ENCODE measurements at places on chromosomes 11 and 22. TPM values are rescaled to one million over a fixed set of nuclear protein-coding genes. Genes with fewer than 3 reads are reported as not detected.

Gene SLC22A8
- not detected for total RNA-seq

DNA sequence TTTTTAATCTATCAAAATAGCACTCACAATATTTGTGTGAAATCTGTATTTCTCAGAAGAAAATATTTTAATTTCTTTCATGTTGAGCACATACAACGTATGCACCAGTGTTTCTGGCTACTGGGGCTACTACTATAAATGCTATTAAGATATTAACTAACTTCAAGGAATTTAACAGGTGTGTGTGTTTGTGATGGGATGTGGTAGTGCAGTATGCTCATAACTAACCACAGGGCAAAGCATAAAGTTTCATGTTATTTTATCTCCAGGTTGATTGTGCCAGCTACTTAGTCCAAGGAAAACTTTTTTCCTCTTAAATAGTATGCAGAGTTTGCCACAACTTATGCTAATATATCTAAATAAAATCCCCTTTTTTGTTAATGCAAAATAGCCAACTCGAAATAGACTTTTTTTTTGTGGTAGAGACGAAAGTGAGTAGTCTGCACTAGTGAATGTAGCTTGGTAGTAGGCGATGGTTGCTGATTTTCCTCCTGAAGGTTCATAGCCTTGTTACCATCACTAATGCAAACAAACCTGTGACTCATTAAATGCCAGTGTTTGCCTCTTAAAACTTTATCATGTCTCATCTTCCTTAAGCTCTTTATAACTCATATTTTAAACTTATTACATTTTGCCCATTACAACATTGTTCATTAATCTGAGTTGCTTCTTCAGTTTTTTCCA, 565.5 kb upstream of the ANO3 start:
- no peak for DNase-seq

DNA sequence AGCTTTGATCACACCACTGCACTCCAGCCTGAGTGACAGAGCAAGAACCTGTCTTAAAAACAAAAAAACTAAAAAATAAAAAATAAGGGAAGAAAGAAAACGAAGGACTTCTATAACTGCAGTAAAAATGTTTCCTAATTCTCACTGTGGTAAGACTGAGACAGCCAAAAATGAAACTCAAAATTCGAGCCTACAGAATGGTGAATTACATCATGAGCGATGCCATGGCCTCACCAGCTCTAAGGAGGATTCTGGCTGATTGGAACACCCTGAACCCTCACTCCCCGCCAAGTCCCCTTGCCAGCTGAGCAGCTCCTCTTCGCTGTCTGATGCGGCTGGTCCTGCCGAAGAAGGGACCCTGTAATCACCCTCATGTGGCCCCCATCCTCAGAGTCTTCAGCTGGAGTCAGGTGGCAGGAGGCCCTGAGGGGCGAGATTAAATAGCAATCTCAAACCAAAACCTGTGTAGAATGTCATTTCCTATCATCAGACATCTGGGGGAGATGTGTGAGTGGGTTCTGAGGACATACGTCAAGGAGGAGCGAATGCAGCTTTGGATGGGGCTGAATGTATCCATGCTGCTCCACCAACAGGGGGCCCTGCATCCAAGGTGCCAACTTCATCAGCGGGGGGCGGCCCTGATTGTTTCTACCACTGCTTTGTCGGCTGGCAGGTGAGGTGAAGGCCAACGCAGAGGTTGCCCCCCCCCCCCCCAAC, 29.2 kb downstream of the PDGFB start:
- DNase-seq, result peak; percentile 60

GRCh38 chr22:45599836-45600577, 71.6 kb upstream of the ATXN10 start:
- DNase-seq, result no peak

DNA sequence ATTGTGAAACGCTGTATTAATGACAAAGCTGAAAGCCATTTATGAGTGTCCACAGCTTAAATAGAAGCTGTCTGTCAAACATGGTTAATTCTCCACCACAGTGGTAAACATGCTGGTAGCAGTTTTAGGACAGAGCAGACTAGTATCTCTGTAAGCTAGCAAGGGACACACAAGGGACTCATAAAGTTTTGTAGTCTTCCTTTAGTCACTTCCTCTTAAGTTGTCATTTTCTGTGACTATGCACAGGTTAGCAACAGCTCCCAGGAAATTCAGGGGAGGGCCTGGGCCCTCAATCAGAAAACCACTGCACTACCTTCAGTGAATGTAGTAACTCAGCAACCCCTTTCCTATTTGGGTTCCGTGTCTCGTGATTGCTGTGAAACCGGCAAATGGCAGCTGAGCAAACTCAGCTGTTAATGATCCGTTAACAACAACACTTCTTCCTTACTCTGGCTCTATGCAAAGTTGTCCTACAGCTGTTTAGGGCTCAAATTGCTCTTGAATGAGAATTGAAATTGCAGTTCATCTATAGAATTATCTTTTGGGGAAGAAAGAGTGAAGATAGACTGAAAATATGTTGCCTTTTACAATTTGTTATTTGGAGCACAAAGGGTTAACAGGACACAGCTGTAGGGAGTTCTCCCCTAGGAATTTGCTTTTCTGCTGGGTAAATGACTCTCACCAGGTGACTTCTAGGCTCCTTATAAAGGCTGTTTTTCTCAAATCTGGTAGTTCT, at the start of gene MMP26:
Gene MMP26, plus strand, starts transcription at position 731 of the 736 bp plus-strand sequence.
- no peak for DNase-seq

DNA sequence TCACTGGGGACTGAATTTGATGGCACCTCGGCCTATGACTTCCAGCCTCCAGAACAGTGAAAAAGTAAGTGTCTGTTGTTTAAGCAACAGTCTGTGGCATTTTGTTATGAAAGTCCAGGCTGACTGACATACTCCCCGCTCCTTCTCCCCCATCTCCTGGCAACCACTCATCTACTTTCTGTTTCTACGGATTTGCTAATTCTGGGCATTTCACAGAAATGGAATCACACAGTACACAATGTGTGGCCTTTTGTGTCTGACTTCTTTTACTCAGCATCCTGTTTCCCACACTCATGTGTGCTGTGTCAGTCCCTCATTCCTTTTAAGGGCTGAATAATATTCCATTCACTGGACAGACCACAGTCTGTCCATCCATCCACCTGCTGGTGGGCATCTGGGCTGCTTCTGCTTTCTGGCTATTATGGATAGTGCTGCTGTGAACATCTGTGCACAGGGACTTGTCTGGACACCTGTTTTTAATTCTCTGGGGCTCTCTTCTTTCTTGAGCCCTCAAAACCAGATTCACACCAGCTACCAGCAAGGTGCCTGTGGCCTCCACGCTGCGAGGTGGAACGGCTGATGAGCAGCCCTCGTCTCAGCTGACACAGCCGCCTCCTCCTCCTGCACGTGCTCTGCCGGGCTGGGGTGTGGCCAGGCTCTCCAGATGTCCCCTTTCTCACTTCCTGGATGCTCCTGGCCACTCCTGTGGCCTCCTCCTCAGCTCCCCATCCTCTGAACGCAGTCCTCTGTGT, 333.1 kb downstream of the CTTN start:
- DNase-seq, result no peak

GRCh38 chr22:45413368-45414211, at the start of the genes RIBC2 and SMC1B:
RIBC2 (plus strand) TSS chr22:45413693; CDS start chr22:45413887, 194 bp downstream.
SMC1B (minus strand) TSS chr22:45413599; CDS start chr22:45413567, 32 bp downstream.
- peak; percentile 78 for DNase-seq

GRCh38 chr11:100752371-100753171, 65.5 kb downstream of the ARHGAP42 start:
- no peak for DNase-seq

Gene ARRB1
- 25.1 TPM for total RNA-seq

Gene MCM5
- 32.0 TPM for total RNA-seq

DNA sequence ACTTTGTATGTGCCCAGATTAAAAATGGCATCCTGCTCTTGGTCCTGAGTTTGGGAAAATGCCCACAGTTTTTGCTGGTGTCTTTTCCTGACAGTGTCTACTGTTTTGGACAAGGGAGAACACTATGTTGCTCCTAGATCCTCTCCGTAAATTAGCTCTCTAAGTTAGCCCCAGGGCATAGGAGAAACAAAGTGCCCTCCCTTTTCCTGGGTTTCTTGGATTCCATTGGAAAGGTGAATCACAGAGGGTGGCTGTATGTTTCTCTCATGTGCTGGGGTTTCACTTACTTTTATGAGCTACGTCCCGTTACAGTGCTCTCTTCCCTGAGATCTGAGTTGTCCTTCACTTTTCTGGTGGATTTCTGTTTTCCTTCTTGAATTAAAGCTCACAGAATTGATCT, 782.8 kb downstream of the CNTN5 start:
- DNase-seq, result no peak

Gene KCNJ5
- total RNA-seq, result not detected

DNA sequence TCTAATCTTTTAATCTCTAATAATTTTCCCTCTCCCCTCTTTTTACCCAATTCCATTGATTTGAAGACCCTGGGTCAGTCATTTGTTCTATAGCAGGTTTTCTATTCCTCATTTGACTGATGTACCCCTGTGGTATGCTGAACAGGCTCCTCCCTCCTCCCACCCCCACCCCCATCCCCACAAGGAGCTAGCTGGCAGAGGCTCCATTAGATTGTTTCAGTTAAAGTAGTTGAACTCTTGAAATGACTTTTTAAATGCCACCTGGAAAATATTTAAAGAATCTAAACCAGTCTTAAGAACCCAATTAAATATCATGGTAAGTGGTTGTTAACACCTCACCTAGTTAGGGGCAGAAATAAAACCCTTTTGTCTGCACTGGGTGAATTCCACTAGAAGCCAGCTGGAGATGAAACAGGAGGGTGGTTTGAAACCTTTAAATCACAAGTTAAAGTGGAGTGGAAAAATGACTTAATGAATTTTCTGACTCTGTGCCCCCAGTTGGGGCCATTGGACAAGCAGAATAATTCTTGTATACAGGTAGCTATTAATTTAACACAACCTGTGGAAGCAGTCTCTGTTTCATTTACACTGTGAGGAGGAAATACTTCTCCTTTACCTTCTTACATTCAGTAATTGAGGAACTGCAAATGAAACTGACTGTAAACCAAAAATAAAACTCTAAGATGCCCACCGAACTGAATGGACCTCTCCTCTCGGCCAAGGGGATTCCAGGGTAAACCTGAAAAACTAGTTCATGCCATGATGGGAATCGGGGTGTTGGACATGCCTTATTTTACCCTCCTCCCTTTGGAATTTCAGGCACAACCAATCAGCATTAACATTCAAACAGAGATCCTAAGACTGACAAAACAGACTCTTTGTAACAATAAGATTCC, 30.7 kb downstream of the PRR5L start:
- no peak for DNase-seq

Gene MLC1
- 0.14 TPM for total RNA-seq

GRCh38 chr11:75677275-75677674, 8.4 kb upstream of the MAP6 start:
- DNase-seq, result no peak

DNA sequence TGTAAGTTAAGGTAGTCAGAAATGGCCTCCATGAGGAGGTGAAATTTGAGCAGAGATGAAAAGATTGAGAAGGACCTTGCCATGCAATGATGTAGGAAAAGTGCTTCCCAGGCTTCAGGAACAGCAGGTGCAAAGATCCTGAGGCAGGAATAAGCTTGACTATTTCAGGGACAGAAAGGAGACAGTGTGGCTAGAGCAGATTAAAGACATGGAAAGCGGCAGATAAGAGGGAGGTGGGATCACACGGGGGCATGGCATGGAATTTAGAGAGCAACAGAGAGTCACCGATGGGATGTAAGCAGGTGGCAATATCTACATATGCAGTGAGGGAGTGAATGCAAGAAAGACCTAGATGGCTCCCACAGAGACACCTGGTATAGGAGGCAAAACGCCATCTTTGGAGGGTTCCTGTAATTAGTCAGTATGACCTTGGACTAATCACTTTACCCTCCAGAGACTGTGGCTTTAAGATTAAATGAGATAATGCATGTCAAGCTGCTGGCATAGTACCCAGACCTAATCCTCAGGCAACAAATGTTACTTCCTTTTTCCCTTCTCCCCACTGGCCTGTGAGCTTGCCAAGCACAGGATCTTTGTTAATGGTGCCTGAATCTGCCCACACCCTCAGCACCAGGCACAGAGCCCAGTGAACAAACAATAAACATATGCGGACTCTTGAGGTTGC, 24.6 kb upstream of the ACER3 start:
- no peak for DNase-seq

- DNase-seq, result no peak
Observed at GRCh38 chr11:86940122-86940777, 14.9 kb downstream of the FZD4 start.

Gene FAM111B
- 0.57 TPM for total RNA-seq

GRCh38 chr11:126945319-126945718, 55.3 kb downstream of the KIRREL3 start:
- DNase-seq, result no peak
